GM12892 (cell line): ENCODE measurements at places on chromosomes 2 and 18.

DNA sequence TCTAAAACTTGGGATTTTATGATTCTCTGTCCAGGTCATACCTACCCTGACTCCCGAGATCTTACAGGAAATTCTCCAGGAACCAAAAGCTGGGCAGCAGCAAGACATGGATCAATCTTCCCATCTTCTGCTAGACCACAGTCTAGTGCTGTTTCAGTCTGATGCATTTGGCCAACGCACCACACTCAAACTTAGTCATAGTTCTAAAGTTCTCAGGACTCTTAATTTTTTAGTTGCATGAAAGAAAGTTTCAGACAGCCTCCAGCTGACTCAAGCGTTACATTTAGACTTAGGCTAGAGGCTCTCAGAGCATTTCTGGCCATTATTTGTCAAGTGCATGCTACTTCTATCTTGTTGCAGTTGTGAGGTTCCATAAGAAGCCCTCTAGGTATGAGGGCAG, 230.1 kb upstream of the CCDC150 start:
- no peak for DNase-seq

- no peak for DNase-seq
These were observed 201.5 kb upstream of the SLC35G4 start for GRCh38 chr18:11407940-11408339.

DNA sequence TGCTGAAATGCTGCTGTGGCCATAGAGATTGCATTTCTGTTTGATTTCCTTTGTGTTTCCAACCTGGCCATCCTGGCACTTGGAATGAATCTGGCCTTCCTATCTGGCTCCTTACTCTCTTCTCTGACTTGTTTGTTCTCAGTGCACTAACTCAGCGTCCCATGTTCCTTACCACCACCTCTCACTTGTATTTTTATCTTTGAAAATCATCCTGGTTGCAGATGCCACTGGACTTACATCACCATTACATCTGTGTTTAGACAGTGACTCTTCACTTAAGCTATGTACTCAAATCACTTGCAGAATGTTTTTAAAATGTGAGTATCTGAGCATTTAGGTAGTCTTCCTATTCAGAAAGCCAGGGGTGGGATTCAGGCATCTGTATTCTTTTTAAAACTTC, 239.5 kb downstream of the WDR7 start:
- no peak for DNase-seq

- no peak for DNase-seq
These were observed 64.7 kb upstream of the MGAT5 start for GRCh38 chr2:134189009-134189720.

- DNase-seq, result peak; percentile 70
These were observed at the start of gene ANKMY1 for GRCh38 chr2:240557808-240558207. TSS of gene ANKMY1 (minus strand) at chr2:240557988. CDS start at chr2:240557335, 653 bp downstream.

- no peak for DNase-seq
These were observed 54.3 kb downstream of the ST3GAL5 start for GRCh38 chr2:85834466-85834865.

DNA sequence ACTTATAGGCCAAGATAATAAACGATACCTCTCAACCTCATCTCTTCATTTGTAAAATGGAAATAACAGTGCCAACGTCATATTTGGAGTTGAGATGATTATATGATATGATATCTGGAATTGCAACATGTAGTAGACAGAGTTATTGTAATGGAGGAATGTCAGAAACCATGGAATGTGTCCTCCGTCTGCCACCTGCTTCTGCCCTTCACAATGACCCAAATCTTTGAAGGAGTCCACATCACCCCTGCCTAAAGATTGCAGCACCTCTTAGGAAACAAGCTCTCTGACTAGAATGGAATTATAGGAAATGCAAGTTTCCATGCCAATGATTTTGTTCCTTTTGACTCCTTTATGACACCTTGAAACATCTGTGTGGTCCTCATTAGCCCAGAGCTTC, 14.9 kb downstream of the NR4A2 start:
- DNase-seq, result no peak

GRCh38 chr2:196336715-196337114, 165.3 kb upstream of the STK17B start:
- DNase-seq, result no peak

DNA sequence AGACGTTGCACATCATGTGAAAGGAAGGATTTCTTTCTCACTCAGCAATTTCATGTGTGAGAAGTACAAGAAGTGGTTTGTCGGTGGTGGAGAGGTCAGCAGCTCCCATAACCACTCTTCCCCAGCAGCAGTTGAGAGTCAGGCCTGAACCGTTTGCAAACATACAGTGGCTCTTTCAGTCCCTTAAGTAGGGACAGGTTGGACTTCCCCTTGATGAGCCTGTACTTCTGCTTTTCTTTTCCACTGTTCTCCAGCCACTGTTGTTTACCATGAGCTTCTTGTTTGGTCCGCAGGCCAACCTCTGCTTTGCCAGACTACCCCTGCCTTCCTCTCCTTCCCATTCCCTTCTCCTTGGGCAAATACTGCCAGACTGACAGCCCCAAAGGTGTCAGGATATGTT, 391.3 kb upstream of the CELF4 start:
- DNase-seq, result no peak

GRCh38 chr2:209351636-209352035, 72.2 kb upstream of the MAP2 start:
- no peak for DNase-seq

- DNase-seq, result no peak
These were observed 28.7 kb downstream of the KIF1A start for GRCh38 chr2:240791221-240791800.

- DNase-seq, result no peak
These were observed 7.7 kb upstream of the ALPI start for GRCh38 chr2:232448304-232448690.

GRCh38 chr2:95062242-95063085, 37.0 kb downstream of the MAL start:
- no peak for DNase-seq

DNA sequence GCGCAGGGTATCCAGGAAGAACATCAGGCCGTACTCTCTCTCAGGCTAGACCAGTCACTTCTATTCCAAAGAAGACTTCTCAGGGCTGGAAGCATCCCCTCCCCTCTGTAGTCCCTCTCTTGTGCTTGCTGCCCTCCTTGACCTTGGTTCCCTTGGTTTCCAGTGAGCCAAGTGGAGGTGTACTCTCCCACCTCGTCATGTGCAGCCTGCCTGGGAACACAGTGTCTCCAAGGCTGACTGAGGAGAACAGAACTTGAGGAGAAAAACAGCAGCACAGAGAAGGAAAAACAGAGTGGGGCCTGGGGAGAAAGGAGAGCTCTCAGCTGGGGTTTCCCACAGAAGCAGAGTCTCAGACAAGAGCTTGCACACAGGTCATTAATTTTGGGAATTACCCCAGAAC, 52.7 kb downstream of the HAUS1 start:
- DNase-seq, result no peak

- DNase-seq, result no peak
These were observed 1815.6 kb upstream of the LRRTM1 start for GRCh38 chr2:82120115-82120514.

- DNase-seq, result no peak
These were observed 272.9 kb upstream of the NRP2 start for GRCh38 chr2:205409411-205409810.

- no peak for DNase-seq
These were observed 16.6 kb downstream of the METTL4 start for GRCh38 chr18:2554696-2555095.

GRCh38 chr2:215958257-215958656, 55.1 kb downstream of the MREG start:
- DNase-seq, result no peak

DNA sequence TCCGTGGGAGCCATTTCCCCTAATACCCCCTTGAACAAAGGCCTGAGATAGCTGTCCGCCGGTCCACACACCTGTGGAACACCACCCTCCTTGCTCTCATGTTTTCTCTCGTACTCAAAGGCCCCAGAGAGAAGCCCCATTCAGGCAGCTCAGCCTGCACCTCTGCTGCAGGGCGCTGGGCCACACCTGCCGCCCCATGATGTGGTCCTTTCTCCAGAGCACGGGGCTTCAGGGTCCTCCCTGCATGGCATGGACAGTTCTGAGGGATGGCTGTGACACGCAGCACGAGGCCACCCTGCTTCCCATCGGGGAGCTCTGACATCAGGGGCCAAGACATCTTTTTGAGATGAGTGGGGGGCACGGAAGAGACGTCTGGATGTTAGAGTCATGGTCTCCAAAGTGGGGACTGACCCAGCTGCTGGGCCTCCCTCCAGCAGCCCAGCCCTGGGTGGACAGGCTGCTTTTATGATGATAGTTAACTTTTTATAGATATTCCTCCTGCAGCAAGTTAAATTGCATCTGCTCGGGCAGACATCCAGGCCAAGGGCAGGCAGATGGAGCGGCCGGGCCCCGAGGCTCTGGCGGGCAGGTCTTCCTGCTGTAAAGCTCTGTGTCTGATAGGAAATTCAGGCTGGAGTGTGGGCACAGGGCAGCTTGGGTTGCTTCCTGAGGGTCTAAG, 56.7 kb downstream of the SDC1 start:
- DNase-seq, result no peak

DNA sequence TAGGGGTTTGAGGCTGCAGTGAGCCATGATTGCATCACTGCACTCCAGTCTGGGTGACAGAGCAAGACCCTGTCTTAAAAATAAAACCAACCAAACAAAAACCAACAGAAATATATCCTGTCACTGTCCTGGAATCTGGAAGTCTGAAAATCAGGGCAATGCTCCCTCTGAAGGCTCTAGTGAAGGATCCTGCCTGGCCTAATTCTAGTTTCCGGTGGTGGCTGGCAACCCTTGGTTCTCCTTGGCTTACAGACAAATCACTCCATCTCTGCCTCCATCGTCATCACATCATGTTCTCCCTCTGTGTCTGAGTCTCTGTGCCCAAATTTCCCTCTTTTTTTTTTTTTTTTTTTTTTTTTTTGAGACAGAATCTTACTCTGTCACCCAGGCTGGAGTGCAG, 15.9 kb upstream of the VPS4B start:
- no peak for DNase-seq

DNA sequence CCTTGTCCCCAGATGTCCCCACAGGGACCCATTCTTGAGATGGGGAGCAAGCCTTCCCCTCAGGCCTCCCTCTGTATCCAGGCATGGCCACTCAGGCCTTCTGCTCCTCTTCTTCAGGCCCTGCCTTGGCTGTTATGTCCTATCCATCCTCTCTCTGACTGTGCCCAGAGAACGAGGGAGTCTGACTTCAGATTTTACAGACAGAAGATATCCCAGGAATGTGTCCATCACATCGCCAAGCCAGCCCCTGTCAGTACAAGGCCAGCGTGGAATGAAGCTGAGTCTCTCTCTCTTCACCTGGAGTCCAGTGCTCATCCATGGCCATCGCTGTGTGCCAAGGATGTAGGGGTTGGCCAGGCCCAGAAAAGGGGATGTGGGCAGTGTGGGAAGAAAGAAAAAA, 57.6 kb downstream of the SDC1 start:
- no peak for DNase-seq

DNA sequence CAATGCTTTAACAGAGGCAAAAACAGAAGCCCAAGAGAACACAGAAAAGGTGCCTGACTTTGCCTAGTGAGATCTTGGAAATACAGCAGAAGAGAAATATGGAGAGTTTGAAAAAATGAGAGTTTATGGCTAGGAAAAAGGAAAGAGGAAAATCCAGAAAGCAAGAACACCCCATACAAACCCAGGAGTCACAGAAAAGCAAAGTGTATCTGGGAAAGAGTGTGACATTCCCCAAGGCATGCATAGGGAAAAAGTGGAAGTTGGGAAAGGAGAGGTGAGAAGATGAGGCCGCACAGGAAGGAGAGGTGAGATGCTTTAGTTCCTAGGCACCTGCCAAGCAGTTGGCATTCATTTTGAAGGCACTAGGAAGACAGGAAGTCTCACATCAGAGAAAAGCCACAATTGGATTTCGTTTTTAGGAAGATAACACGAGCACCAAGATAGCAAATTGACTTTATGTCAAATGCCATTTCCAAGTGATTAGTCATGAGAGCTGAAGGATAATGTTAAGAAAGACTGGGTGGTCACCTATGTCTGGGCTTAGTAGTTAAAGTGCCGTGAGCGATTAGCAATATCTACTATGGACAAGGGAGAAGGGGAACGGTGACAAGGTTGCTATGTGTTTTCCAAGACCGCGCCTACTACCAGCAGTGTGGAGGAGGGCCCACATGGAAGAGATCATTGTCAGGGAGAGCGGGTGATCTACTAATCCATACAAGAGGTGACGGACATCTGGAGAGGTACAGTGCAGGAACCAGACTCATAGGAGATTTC, 224.1 kb upstream of the PARD3B start:
- no peak for DNase-seq

DNA sequence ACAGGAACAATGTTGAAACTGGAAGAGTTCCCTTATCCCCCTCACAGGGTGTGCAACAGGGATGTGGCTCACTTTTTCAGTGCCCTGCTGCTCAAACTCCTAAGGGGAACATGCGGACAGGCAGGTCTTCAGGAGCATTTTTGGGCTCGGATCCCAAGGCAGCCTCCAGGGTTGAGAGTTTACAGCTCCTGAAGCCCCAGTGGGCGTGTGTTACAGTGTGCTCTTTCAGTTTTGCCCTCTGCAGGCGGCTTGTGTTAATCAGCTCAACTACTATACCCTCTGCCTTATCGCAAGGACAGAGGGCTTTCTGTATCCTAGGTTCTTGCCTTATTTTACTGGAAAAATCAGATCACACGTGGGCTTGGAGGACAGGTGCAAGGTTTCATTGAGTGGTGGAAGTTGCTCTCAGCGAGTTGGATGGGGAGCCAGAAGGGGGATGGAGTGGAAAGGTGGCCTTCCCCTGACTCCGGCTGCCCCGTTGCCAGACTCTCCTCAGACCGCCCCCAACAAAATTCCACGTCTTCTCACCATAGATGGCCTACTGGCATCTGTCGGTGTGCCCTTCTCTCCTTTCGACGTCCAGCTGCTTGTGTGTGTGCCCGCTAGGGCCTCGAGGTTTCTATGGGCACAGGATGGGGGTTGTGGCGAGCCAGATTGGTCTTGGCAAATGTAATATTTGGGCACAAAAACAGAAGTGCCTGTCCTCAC, 541.9 kb downstream of the TMX3 start:
- no peak for DNase-seq

DNA sequence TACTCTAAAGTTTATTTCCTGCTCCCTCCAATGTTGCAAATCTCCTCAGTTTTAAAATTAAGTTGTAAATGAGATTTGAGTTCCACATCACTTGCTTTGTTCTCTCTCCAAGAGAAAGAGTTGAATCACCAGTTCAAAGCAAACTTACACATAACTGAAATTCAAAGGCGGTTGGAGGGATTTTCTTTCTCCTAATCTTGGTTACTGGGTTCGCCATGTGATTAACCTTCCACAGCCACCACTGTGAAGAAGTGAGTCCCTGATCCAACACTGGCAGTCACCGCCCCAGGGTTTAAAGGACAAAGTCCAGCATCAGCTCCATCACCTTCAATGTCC, 247.1 kb downstream of the MYCN start:
- no peak for DNase-seq

DNA sequence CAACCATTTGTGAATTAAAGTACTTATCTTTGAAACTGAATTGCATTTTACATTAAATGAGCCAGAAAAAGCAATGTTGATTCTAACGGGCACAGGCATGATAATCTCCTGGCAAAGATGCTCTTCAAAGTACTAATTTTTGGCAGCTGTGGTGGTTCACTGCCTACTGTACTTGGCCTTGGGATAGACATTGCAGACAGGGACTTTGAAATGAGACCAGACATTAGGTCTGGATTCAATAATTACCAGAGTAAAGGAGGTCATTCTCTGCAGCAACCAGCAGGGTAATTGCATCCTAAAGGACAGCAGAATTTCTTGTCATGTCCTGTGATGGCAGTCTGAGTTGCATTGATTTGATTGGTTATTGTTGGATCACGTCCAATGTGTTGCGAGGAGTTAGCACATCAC, 986.5 kb downstream of the TDRD15 start:
- no peak for DNase-seq
